ENCODE measurements at places on chromosomes 6 and 20.

- no peak for DNase-seq
These were observed 5.2 kb downstream of the SLC2A4RG start for GRCh38 chr20:63744574-63745423.

GRCh38 chr20:44784688-44785087, 25.7 kb downstream of the RIMS4 start:
- DNase-seq: no peak

DNA sequence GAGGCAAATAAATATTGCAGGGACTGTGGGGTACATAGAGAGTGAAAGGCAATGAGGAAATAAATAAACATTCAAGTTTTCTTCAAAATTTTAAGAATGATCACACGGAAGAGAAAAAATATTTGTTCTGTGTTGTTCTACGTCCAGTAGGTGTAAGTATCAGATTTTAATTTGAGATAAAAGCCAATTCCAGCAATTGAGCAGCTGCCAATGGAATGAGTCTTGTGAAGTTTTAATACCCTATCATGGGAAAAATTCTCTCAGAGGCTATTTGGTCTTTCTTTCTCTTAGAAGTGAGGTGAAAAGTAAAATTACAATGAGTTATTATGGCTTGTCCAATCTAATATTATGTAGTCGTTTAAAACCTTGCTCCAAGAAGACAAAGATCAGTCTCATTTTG, 195.7 kb upstream of the CITED2 start:
- DNase-seq: no peak

DNA sequence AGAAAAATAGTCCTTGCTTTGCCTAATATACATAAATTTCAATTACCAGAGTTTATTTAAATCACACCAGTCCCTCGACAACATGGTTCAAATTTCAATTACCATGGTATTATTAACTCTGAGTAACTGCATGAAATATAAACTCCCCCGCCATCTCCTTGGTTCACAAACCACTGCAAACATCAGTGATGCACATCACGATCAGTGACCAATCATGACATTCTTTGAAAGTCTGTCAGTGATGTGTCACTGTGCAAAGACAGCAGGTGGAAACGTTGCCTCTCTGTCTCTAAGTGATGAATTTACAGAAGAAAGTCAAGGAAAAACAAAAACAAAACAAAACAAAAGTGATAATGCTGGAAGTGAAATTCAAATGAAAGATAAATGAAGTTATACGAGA, 86.7 kb downstream of the TASP1 start:
- DNase-seq: no peak

DNA sequence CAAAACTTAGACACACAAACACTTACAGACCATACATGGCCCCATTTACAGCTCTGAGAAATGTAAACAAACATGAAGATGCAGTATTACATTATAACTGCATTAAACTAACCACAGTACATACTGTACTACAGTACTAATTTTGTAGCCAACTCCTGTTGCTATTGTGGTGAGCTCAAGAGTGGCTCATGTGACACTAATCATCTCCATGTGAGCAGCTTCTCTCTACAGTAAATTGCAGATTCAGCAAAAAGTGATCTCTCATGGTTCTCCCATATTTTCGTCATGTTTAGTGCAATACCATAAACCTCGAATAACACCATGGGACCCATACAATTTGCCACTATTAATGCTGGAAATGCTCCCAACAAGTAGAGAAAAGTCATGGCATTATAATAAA, 860.4 kb downstream of the EPHA7 start:
- DNase-seq: no peak

DNA sequence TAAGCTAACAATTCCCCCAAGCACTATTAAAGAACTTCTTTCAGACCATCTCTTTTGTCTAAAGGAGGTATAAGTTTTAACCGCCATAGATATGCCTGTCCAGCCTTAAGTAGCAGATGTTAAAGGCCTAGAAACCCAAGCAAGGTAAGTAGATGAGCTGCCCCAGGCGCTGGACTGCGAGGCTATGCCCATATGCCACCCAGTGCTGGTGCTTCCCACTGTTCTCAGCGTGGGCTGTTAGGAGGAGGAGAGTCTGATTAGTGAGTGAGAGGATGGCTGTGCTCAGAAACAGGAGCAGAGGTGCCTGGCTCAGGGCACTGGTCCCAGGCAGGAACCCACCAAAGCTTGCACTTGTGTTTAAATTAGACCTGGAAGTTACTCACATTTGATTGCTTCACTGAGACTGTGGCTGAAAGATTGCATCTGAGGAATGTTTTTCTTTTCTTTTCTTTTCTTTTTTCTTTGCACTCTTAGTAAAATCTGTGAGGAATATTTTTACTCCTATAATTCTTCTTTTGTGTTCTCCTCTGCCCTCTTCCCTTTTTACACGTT, 32.2 kb downstream of the PRPH2 start:
- DNase-seq: no peak

DNA sequence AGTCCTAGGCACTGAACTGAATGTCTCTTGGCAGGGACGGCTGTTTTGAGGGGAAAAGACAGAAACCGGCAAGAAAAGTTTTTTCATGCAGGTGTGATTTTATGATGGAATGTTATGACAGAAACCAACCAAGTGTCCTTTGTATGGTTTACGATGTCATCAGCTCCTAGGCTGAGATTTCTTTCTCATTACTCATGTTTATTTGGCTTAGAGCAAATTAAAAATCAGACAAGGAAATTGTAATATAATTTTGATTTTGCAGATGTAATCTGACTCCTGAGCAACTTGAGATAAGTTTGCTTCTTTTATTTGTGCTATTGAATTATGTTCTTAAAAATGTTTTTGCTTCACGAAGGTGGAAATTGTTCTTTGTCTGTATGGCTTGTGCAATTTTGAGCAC, 58.8 kb upstream of the MAP3K7 start:
- DNase-seq: no peak

DNA sequence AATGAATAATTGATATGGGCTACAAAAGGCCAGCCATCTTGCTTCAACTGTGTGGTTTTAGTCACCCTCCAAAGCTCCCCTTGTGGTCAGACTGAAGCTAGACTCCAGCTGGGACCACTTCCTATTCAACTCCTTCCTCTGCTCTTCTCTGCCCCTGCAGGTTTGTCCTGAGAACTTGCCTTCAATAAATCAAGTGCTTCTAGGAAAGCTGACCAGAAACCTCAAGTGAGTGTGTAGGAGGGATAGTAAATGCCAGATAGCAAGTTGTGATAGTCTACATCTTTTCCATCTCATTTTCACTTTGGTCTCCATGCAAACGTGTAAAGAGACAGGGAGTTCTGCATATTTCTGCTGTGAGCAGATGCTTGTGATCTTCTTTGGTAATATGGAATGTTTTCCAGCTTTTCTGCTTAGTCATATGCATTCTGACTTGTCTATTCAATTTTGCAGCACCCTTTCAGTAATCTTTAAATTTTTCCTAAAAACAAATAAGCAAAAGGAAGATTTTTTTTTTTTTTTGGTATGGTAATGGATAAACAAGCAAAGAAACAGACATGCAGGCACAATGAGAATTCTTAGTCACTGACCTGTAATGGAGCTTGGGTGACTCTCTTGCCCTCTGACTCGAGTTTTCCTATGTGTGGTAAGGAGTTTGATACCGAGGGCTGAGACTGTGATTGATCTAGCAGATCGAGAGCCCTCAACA, 201.3 kb upstream of the BTBD3 start:
- no peak for DNase-seq

Measured in effector memory CD4-positive, alpha-beta T cell (primary cell).